ENCODE measurements at places on chromosomes 5 and 9.

DNA sequence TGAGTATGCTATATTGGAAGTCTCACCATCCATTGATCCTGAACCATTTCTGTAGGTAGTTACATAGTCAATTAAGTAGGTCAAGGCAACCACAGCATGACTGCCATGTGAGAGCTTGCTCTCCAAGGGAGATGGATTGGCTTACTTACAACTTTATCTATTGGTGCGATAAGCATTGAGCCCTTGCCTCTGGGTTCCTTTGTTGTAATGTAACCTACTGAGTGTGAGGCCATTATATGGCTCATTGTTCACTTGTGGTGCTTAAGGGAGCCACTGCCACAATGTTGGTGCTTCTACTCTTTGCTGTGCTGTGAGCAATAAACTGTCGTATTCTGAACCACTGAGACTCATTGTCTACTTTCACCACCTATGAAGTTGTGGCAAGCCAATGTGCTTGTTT lies 510.6 kb upstream of the ITGA1 start:
- DNase-seq, result no peak

- peak; percentile 34 for DNase-seq
Observed at GRCh38 chr9:70218767-70219166, 40.0 kb upstream of the SMC5 start.

DNA sequence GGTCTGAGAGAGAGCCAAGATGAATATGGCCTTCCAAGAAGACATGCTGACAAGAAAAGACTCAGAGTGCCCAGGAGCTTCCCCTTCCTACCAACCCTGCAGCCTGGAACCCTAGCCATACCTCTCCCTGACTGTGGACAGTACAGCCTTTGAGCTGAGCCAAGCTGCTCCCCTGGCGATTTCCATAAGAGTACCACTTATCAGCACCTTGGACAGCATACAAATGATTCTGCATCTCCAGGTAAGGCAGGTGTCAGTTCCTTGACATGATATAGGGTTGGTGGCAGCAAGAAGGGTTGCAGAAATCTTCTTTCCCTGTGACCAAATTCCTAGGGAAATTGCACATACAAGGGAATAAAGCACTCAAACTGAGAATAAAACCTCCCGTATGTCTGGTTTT lies 58.3 kb downstream of the MFAP3 start:
- DNase-seq, result no peak

DNA sequence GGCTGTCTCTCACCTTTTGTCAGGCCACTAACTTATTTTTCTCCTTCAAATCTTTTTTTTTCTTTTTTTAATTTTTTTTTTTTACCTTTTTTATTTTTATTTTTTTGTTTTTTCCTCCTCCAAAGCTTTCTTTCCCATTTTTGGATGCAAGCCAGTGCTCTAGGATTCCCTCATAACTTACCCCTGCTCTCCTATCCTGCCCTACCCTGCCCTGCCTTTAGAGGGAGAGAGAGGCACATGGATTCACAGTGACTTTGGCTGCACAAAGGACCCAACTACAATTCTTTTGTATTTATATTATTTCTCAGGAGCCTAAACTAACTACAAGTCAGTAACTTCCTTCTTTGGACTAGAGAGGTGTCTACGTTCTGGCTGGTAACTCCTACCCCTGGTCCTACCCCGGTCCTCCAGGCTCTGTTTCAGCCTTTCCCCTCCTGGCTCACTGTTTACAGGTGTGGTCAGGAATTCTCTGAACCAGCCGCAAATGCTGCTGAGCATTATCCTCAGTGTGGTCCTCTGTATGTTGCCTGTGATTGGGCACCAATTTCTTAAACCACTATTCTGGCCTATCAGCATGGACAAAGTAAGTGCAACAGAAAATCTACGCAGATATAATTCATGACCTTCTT lies 8.4 kb upstream of the RUSC2 start:
- no peak for DNase-seq

GRCh38 chr9:109176386-109176785 lies 9.3 kb upstream of the FRRS1L start:
- no peak for DNase-seq

- DNase-seq, result no peak
Observed at GRCh38 chr5:180839935-180840334, 21.1 kb downstream of the ZFP62 start.

DNA sequence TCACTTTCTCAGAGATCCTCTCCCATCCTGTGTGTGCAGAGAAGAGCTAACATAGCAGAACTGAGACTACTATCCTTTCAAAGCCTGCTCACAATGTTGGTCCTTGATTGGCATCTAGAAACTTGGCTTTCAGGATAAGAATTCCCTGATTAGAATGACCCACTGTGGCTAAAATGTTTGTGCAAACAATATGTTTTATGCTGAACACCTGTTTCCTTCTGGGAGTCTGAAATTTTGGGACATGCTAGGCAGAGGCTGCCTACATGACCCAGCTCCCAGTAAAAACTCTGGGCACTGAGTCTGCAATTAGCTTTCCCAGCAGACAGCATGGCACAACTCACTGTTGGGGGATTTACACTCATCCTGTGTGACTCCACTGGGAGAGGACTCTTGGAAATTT lies 78.9 kb downstream of the CFAP95 start:
- no peak for DNase-seq

GRCh38 chr5:179250561-179251225 lies 94.6 kb downstream of the ADAMTS2 start:
- no peak for DNase-seq

DNA sequence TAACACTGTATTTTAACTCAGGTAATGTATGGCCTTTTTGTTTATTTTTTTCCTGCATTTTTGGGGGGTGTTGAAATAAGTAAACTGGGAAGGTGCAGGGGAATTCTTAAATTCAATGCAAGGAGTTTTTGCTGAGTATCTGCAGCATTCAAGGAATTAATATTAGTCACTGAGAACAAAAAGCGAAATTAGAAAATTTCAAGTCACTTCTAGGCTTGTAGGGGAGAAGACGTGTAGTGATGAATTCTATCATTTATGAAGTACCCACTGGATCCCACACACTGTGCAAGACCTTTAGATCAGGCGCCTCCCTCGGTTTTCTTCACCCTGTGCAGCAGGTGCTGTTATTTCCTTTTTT lies 1.2 kb downstream of the EHMT1 start:
- no peak for DNase-seq

- DNase-seq, result no peak
Observed at GRCh38 chr5:36236801-36237200, 4.9 kb downstream of the NADK2 start.

- DNase-seq, result no peak
Observed at GRCh38 chr5:151320481-151320880, 16.9 kb upstream of the SLC36A3 start.

GRCh38 chr9:113682297-113682771 lies 193.8 kb upstream of the ZNF618 start:
- no peak for DNase-seq

DNA sequence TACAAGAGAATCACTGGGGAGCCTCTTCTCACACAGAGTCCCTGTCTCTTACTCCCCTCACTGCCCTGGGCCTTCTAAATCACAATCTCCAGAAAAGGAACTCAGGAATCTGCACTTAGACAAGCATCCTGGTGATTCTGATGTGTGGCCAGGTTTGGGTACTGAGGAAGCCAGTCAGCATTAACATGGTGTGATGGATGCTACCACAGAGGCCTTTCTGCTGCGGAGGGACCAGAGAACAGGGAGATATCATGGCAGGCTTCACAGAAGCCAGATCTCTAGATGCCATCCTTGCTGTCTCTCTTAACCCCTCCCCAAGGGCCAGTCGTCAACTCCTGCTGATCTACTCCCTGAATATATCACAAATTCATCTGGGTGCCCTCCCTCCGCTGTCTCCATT lies 1.6 kb downstream of the ANKS6 start:
- DNase-seq, result no peak

DNA sequence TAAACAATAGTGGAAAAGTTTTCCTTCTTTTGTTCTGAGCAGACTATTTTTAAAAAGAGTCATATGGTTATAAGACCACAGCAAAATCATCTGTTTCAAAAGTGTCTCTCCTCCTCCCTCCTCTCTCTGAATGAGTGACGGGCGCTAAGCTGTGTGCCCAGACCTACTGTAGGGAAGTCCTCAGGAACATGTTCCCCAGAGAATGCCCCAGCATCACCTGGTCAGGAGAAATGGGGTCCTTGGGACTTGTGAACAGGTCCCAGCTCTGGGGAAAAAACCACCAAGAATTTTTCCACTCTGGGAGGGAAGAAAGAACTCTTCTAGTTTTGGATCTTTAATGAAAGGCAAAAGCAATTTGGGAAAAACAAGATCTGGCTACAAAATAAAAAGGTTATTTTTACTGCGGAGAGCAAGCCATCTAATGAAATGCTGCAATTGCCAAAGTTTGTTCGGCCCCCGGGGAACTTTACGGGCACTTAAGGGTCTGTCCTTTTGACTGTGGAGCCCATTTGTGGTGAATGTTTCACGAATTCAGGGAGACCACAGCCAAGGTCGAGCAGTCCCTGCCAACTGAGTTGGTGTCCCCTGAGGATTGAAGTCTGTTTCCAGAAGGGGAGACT lies 25.9 kb downstream of the BOD1 start:
- no peak for DNase-seq

DNA sequence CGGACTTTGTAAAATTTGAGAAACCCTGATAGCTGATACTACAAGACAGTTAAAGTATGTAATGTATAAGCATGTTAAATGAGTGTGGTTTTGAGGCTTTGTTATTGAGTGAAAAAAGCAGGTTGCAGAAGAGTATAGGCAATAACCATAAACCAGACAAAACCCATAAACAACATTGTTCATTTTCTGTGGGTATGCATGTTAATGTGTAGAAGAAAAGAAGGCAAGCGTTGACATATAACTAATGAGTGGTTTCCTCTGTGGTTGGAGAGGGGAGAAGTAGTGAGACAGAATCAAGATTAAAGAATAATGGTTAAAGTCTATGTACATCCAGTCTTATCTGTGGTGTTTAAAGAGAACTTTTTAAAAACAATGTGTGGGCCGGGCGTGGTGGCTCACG lies 26.2 kb downstream of the RAD23B start:
- DNase-seq, result no peak

GRCh38 chr5:77076961-77077828 lies 9.9 kb downstream of the ZBED3 start:
- DNase-seq, result no peak

DNA sequence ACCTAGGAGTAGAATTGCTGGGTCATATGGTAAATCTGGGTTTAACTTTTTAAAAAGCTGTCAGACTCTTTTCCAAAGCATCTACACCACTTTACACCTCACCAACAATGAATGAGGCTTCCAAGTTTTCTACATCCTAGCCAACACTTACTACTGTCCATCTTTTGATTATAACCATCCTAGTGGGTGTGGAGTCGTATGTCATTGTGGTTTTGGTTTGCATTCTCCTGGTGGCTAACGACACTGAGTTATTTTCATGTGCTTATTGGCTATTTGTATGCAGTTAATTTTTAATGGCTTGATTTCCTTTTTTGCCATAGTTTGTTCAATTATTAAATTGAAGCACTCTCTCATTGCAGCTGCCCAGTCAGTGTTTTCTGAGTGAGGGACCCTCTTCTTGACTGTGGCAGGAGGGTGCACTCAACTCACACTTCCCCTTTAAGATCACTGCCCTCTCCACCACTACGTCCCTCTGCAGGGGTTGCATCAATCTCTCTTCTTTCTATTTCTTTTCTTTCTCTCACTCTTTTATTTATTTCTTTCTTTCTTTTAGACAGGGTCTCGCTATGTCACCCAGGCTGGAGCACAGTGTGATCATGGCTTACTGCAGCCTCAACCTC lies 182.3 kb downstream of the C9orf152 start:
- no peak for DNase-seq

- DNase-seq, result no peak
Observed at GRCh38 chr5:45189042-45189441, 380.3 kb downstream of the MRPS30 start.

DNA sequence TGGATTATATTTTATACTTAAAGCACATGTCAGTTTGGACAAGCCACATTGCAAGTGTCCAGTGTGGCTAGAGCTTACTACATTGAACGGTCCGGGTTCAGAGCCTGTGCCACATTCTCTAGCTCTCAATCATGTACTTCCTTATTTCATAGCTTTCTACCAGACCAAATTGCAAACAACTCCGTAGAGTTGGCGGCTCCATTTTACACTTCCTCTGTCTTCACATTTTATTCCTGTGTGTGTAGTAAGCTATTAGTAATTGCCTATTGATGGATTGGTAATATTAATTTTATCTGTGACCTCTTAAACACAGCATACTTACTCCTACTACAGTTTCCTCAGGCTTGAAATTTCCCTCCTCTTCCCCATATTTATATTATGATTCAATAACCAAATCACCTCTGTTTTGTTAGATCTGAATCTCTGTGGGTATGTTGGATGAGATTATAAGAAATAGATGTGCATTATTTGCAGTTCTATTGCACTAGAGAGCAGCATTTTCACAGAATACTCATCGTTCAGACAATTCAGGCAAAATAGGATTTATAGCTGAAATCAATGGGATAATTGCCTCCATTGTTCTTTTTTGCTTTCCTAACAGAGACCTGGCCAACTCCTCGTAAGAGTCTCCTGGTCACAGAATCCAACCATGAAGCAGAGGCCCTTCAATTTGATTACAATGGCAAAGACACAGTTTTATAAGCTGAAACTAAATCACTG lies 29.0 kb upstream of the C9orf72 start:
- no peak for DNase-seq

- DNase-seq, result no peak
Observed at GRCh38 chr5:35920890-35921289, 17.5 kb downstream of the CAPSL start.

GRCh38 chr5:149441986-149442385 lies 62.9 kb upstream of the IL17B start:
- no peak for DNase-seq

GRCh38 chr9:406886-407654 lies 192.4 kb downstream of the DOCK8 start:
- DNase-seq, result no peak

DNA sequence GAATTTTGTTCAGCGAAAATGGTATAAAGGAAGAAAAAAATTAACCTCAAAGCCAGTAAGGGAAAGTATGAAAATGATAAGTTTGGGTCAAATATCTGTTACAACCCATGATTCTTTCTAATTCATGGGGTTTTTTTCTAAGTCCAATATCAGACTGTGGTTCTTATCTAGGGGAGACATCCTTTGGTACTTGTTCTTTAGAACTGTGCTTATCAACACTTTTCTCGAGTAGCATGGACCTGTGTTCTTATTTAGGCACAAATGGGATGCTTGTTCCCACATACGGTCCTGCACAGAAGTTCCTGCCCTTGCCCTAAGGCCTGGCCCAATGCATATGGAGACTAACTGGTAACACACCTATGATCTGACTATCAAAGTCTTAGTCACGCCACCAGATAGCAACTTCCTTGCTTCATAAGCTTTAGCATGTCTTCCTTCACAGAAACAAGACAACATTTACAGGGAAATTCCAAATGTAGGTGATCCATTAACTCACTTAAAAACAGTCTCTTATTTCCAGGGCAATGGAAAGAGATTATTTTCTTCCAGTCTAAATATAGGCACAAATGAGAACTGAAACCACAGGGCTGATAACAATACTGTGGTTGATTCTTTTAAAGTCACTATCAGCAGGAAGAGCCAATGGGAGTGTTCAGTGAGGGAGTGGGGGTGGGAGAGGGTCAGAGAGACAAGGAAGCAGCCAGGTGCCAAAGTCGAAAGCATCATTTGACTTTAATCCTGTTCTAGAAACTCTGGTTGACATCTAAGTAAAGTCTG lies 268.8 kb upstream of the ANKRD55 start:
- no peak for DNase-seq
